Gastrocnemius medialis (tissue), 4 donors: ENCODE measurements at places on chromosomes 6 and 20. TPM values are rescaled to one million over a fixed set of nuclear protein-coding genes. Genes with fewer than 3 reads are reported as not detected.

DNA sequence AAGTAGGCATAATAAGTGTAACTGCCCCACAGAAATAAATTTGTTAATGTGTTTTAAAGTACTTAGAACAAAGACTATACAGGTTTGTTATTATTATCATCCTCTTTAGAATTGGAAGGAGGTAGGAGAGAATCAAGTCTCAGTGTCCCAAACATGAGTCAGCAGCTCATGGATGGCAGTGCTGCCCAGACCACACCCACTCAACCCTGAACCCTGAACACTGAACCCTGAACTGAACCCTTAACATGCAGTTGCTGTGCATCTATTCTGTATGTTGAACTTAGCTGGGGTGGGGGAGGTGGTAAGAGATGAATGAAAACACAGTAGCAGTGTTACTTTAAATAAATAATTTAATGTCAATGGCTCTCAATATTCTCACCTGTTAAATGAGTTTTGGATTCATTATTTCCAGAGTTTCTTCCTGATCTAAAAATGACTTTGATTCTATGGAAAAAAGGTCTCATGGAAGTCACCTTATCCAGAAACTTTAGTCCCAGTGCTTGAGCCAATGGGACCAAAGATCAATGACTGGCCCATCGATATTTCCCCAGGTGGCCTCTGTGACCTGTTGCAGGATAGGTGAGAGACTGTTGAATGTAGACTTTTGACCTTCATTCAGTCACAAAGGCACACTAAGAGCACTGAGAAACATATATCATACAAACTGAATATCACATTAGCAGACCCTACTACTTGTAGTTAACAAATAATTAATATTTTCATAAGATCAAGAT lies 3.1 kb upstream of the ANKRD66 start:
- no peaks in the 10 kb centered on the region for H3K27me3 ChIP-seq
- no peak for DNase-seq
- H3K27ac ChIP-seq: no peak overlapping the region
- no peaks in the 10 kb centered on the region for H3K36me3 ChIP-seq
- no peaks in the 10 kb centered on the region for H3K4me1 ChIP-seq
- H3K4me3 ChIP-seq: no peak overlapping the region

Gene ZNF451
- 27.1 TPM for total RNA-seq

Gene KIAA1755
- total RNA-seq: 0.41 TPM

DNA sequence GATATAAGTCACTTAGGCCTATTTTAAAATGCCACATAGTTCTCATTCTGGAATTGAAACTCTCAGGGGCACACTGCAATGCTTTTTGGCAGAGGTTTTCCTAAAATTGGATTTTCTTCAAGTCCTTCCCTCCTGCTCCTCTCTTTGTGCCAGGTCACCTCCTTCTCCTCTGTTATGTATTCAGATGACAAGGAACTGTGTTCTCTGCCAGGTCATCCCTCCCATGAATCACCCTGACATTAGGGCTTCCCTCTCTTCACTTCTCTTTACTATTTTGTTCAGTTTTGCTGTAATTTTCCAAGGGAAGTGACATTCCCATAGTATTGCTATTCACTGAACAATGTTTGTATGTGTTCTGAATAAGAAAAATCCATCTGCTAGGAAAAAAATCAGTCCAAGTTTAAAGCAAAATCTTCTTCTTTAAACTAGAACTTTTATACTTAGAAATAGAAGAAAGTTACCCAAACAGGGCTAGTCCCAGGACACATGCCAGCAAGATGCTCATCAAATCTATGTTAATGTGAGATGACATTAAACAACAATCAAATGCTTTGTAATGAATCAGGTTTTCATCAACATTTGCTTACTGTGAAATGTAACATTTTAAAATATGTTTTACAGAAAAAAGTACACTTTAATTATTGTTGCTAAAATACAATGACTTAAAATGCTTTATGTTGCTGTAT lies 461.1 kb downstream of the MMUT start:
- H3K4me1 ChIP-seq: no peaks in the 10 kb centered on the region
- no peak overlapping the region for H3K27ac ChIP-seq
- no peak overlapping the region for H3K4me3 ChIP-seq

GRCh38 chr6:16204653-16205376 lies 33.6 kb upstream of the GMPR start:
- no peak overlapping the region for H3K4me3 ChIP-seq
- no peaks in the 10 kb centered on the region for H3K27me3 ChIP-seq
- no peak for DNase-seq
- no peaks in the 10 kb centered on the region for H3K36me3 ChIP-seq
- no peaks in the 10 kb centered on the region for H3K4me1 ChIP-seq

Gene MOCS1
- 31.4 TPM for total RNA-seq

DNA sequence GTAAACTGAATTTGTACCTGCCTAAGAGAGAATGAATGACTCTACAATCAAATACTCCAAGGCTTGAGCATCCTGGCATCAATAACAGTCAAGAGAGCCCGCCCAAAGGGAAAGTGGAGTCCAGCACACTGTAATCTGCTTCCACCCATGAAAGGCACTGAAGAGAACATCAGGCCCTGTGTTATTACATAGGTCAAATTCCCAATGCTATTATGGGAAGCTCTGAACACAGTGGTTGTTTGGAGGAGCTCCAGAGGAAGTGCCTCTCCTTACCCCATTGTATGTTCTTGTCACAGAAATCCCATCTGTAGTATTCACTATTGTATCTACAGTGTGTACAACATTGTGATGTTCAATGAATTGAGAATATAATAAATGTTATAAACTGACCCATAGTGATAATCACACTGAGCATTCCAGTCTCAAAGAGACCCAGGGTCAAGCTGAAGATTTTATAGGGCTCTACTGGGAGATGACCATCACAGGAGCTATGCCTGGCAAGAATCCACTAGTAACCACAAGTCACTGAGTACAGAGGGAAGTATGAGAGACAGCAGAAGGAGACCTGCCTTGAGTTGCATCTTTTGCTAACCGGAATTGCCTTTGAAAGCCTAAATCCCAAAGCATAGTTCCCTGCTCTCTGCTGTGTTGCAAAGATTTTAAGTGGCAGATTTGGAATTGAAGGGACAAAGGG lies 446.7 kb downstream of the GJA1 start:
- H3K27ac ChIP-seq: no peak overlapping the region
- DNase-seq: no peak
- no peaks in the 10 kb centered on the region for H3K36me3 ChIP-seq
- H3K27me3 ChIP-seq: no peaks in the 10 kb centered on the region
- no peak overlapping the region for H3K4me3 ChIP-seq
- H3K4me1 ChIP-seq: no peaks in the 10 kb centered on the region

Gene VIP
- total RNA-seq: not detected

Gene DEFB132
- not detected for total RNA-seq

DNA sequence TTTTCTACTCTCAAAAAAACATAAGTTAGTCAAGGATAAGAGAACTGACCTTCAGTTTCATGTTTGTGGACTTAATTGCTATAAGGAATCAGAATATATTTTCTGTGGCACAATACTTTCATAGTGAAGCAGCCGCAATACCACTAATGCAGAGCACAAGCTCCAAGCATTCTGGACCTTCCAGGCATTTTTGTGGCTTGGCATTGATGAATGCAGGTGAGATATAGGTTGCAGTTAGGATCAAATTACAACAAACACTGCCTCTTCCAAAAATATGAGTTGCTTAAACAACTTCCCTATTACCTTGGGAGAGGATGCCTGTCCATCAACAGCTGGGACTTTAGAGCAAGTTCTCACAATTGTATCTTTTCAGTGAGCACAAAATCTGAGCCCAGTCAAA lies 162.8 kb upstream of the RSPO3 start:
- H3K27ac ChIP-seq: no peak overlapping the region
- H3K36me3 ChIP-seq: no peaks in the 10 kb centered on the region
- no peaks in the 10 kb centered on the region for H3K4me1 ChIP-seq
- no peak overlapping the region for H3K4me3 ChIP-seq

Gene LPA
- not detected for total RNA-seq

Gene GABRR1
- total RNA-seq: not detected

GRCh38 chr20:59560588-59561227 lies 43.6 kb upstream of the PHACTR3 start:
- no peak overlapping the region for H3K4me3 ChIP-seq
- no peaks in the 10 kb centered on the region for H3K36me3 ChIP-seq
- no peak overlapping the region for H3K27ac ChIP-seq
- DNase-seq: no peak

Gene MCHR2
- not detected for total RNA-seq

- no peak overlapping the region for H3K4me3 ChIP-seq
- no peak for DNase-seq
- H3K4me1 ChIP-seq: peaks cover 40% of the 10 kb centered on the region
- H3K36me3 ChIP-seq: no peaks in the 10 kb centered on the region
- H3K27ac ChIP-seq: no peak overlapping the region
Observed at GRCh38 chr6:46175446-46175845, 4.7 kb upstream of the ENPP5 start.

DNA sequence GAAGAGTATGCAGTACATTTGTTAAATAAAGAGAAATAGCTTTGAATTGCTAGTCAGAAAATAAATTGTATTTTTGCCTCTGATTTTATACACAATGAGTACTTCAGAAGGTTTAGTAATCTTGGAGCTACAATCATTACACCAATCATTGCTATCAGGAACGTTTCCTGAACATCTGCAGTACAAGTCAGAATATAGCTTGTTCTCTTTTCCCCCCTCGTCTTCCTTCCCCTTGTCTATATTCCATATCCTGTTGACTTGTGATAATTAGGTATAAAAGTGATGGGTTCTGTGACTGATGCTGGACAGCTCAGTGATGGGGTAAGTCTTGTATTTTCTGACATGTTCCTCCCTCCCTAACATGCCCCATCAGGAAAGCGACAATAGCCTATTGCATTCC lies 94.0 kb downstream of the AHI1 start:
- no peak overlapping the region for H3K27ac ChIP-seq
- H3K4me3 ChIP-seq: no peak overlapping the region
- H3K36me3 ChIP-seq: no peaks in the 10 kb centered on the region

Gene FBXO5
- total RNA-seq: 1.1 TPM

- H3K27ac ChIP-seq: no peak overlapping the region
- DNase-seq: no peak
- H3K36me3 ChIP-seq: no peaks in the 10 kb centered on the region
- no peaks in the 10 kb centered on the region for H3K4me1 ChIP-seq
- no peaks in the 10 kb centered on the region for H3K27me3 ChIP-seq
Observed at GRCh38 chr6:139613496-139613895, 239.0 kb upstream of the CITED2 start.

GRCh38 chr6:3453413-3454272 lies 3.2 kb downstream of the SLC22A23 start:
- H3K27ac ChIP-seq: no peak overlapping the region
- no peaks in the 10 kb centered on the region for H3K36me3 ChIP-seq
- peaks cover 33% of the 10 kb centered on the region for H3K4me1 ChIP-seq
- H3K27me3 ChIP-seq: no peaks in the 10 kb centered on the region
- H3K4me3 ChIP-seq: no peak overlapping the region

DNA sequence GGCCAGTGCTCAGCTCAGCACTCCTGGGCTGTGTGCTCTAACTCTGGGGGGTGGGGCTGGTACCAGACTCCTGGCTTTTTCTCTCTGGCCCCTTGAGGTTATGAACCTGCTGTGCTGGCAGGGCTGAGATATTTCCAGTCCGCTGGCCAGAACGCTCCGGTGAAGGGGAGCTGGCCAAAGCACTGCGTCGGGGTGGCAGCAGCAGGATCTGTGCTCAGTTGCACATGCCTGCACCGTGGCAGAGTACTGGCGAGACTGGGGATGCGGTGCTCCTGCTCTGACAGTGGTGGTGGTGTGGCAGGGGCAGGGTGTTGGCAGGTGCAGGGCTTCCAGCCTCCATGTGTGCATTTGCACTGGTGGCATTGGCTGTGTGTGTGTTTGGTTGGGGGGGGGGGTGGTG lies 374.4 kb downstream of the PHF3 start:
- DNase-seq: no peak
- no peaks in the 10 kb centered on the region for H3K4me1 ChIP-seq
- H3K4me3 ChIP-seq: no peak overlapping the region
- no peaks in the 10 kb centered on the region for H3K36me3 ChIP-seq
- H3K27me3 ChIP-seq: no peaks in the 10 kb centered on the region
- H3K27ac ChIP-seq: no peak overlapping the region

DNA sequence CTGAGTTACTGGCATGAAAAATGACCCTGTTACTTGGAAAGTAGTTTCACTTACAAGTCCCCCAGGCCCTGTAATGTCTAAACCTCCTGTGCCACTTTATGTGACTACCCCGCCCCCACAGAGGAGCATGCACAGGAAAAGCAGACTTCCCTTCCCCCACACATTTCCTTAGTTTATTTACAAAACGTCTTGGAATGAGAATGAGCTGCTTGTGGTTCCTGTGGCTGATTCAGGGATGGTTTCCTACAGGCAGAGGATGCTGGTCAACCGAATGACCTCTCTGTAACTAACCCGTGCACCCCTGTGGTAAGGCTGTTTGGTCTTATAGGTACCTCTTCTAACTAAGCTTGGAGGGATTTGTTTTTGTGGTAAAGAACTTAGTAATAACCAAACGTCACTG lies 28.5 kb downstream of the RSPO3 start:
- no peak overlapping the region for H3K4me3 ChIP-seq
- H3K27ac ChIP-seq: peak overlapping the region; percentile 81
- H3K27me3 ChIP-seq: no peaks in the 10 kb centered on the region
- peak; percentile 12 for DNase-seq

Gene PRKN
- total RNA-seq: 21.6 TPM

DNA sequence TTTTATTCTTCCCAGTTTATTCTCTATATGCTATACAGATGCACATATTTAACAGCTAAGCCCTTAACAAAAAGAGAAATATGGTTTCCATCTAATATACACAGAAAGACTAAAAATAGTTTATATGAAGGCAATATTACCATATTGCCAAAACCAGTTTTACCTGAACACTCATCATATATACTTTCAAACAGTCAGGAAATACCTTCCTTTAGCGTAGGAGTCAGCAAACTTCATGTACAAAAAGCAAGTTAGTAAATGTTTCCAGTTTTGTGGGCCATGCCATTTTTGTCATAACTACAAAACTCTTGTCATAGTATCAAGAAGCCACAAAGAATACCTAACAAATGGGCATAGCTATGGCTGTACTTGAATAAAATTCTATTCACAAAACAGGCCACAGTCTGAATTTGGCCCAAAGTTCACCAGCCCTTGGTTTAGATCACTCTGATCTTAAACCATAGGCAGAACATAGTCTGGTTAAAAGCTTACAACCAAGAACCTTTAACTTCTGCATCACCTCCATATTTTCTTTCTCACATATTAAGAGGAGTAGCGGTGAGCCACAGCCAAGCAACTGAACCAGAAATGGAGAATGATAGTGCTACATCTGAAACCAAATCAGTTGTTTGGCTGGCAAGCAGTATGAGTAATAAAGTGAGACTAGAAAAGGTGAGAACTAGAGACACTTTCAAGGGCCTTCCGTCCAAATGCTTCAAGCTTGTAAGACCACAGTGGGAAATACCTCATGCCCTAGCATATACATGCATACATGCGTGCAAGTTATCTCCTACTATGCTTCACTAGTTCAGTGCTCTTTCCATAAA lies 116.6 kb downstream of the PTPRK start:
- no peak for DNase-seq
- no peak overlapping the region for H3K27ac ChIP-seq
- no peaks in the 10 kb centered on the region for H3K4me1 ChIP-seq
- no peak overlapping the region for H3K4me3 ChIP-seq
